ENCODE measurements at places on chromosomes 12 and 14.

GRCh38 chr12:54025499-54026405, 2.5 kb upstream of the HOXC6 start:
- no peak for DNase-seq

DNA sequence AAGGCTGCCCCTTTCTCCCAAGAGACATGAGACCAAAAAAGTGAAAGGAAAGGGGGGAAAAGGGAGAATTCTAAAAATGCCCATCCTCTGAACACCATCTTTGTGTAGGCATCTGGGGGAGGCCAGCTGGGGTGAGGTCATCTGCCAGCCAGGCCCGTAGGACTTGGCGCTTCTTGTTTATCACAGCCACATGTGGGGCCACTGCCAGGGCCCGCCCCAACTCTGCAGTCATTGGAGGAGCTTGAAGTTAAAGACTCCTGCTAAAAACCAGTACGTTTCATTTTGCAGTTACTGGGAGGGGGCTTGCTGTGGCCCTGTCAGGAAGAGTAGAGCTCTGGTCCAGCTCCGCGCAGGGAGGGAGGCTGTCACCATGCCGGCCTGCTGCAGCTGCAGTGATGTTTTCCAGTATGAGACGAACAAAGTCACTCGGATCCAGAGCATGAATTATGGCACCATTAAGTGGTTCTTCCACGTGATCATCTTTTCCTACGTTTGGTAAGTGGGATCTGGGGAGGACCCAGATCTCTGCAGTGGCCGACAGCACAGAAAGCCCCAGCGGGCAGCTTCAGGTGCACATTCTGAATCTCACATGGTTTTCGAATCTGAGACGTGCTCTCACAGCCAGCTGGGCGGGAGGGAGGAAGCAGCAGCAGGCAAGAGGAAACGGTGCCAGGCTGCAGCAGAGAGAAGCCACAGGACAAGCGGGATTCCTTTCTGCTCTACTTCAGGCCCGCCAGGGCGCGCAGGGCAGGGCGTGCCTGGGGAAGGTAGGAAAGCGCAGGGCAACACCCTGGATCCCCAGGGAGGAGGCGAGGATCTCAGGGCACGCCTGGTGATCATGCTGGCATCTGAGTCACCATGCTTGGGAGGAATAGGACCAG, at the start of gene P2RX7:
TSS of gene P2RX7 (plus strand) at position 276 of the 881 bp plus-strand sequence. CDS start at position 371, 95 bp downstream.
- peak; percentile 82 for DNase-seq

DNA sequence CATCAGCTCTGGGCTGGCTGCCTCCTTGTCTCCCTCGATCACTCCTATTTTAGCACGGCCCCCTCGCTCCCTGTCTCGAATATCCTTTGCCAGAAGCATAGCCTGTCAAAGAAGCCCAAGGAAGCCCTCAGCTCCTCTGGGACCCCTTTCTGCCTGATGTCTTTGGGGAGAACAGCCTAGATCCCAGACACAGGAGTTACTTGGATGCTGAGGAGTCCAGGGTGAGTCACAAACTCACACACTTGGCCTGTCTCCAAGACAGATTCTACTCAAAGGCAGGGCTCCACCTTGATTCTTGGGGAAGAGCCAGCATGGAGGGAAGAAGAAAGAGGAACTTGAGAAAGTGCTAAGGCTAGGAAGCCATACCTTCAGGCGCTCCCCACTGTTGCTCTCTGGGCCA, 8.1 kb downstream of the AVIL start:
- DNase-seq, result no peak

DNA sequence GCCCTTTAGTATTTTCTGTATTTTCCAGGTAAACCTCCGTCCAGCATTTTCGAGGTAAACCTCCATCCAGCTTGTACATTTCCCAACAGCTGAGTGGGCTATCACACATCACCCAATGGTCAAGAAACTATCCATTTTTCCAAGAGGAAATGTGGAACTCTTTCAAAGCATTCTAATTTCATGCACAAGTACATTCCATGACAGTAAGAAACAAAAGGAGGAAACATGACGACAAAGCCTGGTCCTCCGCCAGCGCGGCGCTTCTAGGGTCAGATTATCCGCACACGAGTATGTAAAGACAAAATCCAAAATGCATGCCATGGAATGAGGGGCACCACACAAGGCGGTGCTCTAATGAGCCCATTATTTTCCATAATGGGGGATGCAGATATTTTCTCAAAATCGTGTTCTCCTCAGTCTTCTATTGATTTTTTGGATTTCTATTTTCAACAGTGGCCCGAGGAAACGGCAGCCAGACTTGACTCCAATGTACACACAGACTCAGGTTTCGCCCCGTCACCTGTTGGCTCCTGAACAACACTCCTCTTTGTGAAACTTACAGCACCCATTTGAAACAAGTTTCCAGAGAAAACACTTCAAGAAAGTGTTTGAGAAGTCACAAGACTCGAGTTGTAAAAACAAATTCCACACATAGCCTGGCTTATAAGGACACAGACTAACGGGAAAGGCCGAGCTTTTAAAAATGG, 107.4 kb downstream of the PRICKLE1 start:
- DNase-seq, result no peak

- DNase-seq, result no peak
Measured at GRCh38 chr12:120000556-120000955, 11.5 kb downstream of the BICDL1 start.

DNA sequence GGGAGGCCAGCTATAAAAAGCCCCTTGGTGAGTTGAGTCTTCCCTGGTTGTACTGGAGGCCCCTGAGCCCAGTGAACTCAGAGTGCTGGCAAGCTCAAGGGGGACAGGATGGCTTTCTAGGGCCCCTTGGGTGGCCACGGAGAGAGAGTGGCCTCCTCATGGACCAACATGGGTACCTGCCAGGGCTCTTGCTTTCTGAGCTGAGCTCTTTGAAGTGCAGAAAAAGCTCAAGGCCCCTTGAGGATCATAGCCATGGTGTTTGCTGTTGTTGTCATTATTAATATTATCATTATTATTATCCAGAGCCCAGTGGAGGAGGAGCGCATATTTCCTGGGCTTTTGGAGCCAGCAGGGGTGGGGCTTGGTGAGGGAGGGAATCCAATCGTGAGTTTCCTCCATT, 6.7 kb downstream of the RNFT2 start:
- DNase-seq, result no peak

- DNase-seq, result no peak
Measured at GRCh38 chr12:95966287-95966870, 23.2 kb downstream of the AMDHD1 start.

GRCh38 chr14:104290756-104291122, 152.4 kb downstream of the KIF26A start:
- peak; percentile 46 for DNase-seq

GRCh38 chr12:29644536-29645162, 139.1 kb downstream of the TMTC1 start:
- no peak for DNase-seq

GRCh38 chr12:118549510-118549980, 173.2 kb downstream of the SUDS3 start:
- no peak for DNase-seq
